ENCODE measurements at places on chromosomes 3 and 15. TPM values are rescaled to one million over a fixed set of nuclear protein-coding genes. Genes with fewer than 3 reads are reported as not detected.

DNA sequence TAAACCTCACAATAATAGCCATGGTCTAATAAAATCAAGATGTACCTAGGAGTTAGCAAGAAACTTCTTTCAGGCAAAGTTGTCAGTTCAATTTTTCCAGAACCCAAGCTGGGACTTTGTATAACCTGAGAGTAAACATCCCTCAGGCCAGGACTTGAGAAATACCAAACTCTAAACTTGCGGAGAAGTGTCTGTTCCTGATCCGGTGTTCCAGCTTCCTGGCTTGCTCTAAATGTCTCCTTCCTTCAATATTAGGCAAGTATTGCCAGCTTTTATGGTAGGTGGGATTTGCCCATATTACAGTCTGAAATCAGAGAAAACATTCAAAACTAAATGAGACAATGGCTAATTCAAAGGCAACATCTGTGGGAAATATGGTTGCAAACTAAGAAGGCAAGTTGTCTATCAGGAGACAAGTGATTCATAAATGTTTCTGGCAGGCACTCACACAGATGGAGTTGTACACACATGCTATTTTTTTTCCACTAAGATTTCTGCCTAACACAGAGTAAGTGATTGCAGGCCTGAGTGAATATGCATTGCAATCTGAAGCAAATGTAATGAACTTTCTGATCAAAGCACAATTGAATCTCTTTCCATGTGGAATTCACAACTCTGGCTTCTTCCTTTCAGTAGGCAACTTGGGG is 88.3 kb upstream of the COL8A1 start:
- DNase-seq = no peak

DNA sequence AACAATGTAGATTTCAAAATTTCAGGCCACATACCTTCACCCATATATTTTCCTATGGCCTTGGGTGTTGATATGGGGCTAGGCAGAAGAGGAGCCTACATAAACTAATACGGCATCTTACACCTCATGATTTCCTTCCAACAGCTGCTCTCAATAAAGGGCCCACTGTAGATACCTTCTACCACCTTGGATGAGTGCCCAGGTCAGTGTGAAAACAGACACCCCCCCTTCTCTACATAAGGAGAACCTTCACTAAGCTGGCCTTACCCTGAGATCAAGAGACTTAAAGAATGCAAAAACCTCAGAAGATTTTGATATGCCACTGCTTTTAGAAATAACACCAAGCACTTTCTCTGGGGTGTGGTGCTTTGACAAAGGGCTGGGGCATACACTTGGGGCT is 42.7 kb downstream of the SH3BP5 start:
- DNase-seq = no peak

The SLC6A1 gene
- polyA plus RNA-seq = not detected

DNA sequence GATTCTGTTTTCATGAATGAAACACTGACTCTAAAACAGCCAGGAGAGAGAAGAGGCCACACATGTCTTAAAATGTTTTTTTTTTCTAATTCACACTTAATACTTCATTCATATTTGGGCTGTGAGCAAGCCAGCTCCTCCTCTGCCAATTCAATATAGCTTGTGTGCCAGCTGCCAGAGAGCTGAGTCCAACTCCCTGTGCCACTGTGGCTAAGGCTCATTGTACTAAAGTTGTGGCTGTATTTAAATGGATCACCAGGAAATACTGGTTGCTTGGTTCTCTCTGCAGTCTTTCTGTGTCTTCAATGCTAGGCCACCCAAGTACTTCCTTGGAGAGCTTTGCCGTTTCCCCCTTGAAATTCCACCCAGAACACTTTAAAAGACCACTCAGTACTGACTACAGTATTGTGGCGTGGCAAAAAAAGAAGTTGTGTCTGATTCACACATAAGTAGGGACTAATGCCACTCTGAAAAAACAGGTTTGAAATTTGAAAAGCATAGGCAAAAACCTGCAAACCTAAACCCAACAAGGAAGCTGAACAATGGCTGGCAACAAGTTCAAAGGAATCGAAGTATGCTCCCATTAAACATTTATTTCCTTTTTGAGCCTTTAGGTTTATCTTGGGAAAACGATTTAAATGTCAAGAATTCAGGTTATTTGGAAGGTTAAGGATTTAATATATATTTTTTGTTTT is 524.7 kb downstream of the DIPK2A start:
- no peak for DNase-seq

The CDC25A gene
- 2.1 TPM for polyA plus RNA-seq

The MRPL46 gene
- 23.1 TPM for polyA plus RNA-seq

The POPDC2 gene
- 0.38 TPM for polyA plus RNA-seq

- DNase-seq = no peak
Observed at GRCh38 chr3:29408676-29409075, 127.8 kb downstream of the RBMS3 start.

GRCh38 chr3:40846451-40846850 is 321.7 kb downstream of the ZNF621 start:
- no peak for DNase-seq

GRCh38 chr3:182829761-182830405 is 36.6 kb downstream of the ATP11B start:
- no peak for DNase-seq

- DNase-seq = no peak
Observed at GRCh38 chr3:113764698-113765097, 17.9 kb downstream of the ATP6V1A start.

The CPEB1 gene
- polyA plus RNA-seq = 8.4 TPM

The SERPINI2 gene
- polyA plus RNA-seq = not detected

DNA sequence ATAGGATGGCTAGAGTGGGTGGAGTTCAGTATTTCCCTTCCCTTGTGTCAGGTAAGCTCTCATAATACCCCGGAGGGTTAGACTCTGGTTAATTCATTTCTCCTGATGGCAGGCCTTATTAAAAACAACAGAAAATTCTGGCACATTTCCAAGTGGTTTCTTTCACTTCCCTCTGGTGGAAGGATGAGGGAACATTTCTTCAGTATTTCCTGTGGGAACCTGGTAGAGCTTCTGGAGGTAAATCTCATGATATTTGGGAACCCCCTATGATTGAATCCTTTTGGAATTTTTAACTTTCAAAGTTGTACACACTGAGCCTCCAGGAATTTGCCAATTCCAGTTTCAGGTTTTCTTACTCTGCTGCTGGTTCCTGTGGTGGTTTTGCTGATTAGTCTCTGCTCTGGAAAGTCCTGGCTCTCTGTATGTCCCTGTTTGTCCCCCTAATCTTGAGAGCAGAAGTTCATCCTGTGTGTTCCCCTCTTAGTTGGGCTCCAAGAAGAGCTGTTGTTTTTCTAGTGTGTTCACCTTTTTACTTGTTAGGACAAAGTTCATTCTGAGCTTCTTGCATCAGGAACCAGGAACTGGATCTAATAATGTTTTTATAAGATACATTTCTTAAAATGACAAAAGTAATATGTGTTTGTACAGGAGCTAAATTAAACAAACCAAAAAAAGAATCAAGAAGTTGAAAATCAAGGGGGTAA is 12.1 kb downstream of the CHRNA7 start:
- no peak for DNase-seq

GRCh38 chr3:114241262-114241661 is 3.9 kb upstream of the ZNF80 start:
- DNase-seq = no peak

DNA sequence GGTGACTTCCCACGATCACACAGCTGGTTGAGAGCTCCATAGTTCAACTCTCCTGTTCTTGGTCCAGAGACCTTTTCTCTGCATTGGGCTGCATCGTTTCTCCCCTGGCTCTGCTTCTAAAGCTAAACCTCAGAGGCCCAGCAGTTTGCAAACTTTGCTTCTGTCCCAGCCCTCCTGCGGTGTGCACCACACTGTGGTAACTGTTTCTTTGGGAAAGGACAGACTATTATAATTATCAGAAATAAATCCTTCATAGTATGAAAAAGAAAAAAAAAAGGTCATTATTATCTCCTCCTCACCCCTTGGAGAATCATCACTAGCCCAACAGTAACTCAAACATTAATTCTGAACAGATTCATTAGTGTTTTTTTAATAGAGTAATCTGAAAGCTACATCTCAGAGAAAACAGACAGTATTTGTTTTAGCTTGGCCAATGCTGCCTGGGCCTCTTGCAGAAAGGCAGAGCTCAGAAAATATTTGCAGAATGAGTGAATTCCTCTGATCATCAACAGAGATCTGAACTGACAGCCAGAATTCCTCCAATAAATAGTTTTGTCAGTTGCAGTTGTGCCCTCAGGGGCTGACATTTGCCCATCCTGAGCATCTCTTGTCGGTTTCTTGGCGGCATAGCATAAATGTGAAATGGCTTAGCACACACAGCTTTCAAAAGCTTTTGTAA is 52.9 kb downstream of the BFSP2 start:
- no peak for DNase-seq

DNA sequence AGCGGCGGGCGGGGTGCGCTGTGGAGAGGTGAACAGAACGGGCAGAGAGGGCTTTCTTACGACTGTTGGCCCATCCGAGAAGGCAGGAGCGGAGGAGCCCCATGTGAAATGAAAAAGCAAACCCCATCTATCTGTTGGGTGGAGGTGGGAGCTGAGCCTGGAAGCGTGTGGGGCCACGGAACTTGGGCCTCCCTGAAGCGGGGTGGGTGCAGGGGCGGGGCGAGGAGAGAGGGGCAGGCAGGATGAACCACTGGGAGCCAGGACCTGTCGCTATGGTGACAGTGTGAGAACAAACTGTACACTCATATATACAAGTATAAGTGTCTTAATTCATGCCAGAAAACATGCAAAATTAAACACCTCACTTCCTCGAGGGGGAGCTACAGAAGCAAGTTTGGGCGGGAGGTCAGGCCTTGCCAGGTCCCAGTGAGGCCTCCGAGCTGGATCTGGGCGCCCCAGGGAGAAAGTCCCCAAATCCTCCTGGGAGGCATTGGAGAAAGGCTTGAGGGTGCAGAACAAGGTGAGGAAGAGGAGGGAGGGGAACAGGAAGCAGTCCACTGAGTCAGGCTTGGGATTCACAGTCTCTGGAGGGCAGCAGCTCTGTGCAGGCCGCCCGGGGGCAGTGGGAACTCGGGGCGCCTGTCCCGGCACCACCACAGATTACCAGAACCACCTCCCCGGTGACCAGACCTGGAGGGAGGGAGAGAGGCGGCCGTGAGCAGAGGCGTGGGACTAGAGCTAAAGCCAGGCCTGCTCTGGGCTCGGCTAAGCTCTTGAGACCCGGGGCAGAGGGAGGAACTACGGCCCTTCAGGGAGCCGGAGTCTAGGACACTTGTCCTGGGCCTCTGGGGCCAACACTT is 34.8 kb downstream of the RBPMS2 start:
- no peak for DNase-seq

- DNase-seq = no peak
Observed at GRCh38 chr15:39948817-39949216, 14.9 kb downstream of the EIF2AK4 start.

The MUC20 gene
- 0.19 TPM for polyA plus RNA-seq

DNA sequence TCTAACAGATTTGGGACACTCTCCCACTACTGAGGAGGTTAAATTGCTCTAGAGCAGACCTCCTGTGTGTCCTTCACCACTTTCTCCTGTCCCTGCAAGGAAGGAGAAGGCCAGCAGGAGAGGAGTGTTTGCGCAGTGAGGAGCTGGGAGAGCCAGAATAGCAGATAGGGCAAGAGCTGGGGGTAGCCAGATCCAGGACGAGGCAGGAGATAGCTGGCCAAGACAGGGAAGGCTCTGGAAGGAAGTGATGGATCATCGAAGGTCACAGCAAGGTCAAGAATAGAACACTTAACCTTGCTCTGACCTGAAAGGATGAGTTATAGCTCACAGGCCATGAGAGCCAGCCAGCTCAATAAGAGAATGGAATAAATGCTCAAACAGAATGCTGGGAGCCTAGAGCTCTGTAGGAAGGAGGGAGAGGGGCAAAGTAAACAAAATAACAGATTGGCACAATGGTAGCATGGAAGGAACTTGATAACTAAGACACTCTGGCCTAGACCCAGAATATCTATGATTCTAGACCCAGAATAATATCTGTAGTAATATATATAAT is 37.5 kb upstream of the FSIP1 start:
- DNase-seq = no peak

The DLEC1 gene
- 0.06 TPM for polyA plus RNA-seq

The ANKRD63 gene
- polyA plus RNA-seq = not detected

GRCh38 chr3:167166594-167167253 is 213.4 kb downstream of the ZBBX start:
- no peak for DNase-seq

DNA sequence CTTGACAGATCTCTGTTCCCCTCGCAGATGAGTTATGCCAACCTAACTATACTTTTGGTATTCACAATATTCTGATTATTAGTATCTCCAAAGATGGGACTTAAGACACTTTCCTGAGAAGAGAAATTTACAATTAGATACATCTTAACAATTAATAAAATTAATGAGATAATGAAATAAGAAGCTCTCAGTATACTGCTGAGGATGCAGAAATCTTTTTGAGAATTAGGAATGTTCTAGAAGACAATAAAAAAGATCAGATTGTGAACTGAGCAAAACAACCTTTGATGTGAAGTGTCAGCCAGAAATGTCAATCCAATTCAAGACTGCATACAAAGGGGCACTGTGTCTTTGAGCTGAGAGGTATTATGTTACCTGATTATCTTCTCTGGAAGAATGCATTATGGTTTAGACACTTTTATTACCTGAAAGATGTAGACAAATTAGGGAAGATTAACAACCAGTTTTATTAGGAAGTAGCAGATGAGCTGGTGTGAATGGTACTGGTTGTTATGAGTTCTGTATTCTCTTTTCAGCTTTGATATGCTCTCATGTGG is 262.9 kb downstream of the TIGIT start:
- DNase-seq = no peak
